ELR (cell line): ENCODE measurements at places on chromosomes 5 and 9.
A peak's percentile ranks its signal among the peaks of the same experiment; 100 is the strongest.

GRCh38 chr9:5453004-5453403, 2.7 kb downstream of the CD274 start:
- peak; percentile 49 for DNase-seq

DNA sequence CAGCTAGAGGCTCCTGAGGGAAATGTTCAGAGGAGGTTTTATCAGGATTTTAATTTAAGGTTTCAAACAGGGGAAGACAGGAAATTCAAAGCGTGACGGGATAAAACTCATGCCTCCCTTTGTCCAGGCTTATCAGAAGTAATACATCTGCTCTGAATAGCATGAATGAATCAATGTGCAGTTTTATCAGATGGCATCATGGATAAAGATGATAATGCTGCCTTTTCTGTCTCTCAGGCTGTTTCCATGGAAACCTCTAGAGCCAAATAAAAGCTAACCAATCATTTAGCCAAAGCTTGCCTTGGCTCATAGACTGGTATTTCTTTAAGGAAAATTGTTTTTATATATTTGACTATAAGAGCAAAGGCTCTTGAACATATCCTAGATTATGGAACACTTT, 16.4 kb downstream of the MFAP3 start:
- DNase-seq: no peak

- DNase-seq: no peak
These were observed 37.4 kb downstream of the TTLL11 start for GRCh38 chr9:122055701-122056100.

DNA sequence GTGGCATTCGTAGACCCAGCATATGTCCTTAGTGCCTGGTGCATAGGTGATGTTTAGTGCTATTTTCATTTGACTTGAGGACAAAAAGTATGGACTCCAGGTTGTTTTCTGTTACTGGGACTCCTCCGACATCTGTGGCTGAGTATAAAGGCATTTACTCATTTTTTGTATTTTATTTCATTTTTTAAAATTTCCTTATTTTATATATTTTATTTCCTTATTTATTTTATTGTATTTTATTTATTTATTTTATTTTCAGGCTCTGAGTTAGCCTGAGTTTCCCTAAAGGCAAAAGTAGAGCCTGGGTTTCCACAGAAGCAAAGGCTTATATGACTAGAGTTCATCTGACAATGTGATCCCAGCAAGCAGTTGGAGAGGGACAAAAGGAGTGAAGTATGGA, 91.6 kb downstream of the FOCAD start:
- no peak for DNase-seq

DNA sequence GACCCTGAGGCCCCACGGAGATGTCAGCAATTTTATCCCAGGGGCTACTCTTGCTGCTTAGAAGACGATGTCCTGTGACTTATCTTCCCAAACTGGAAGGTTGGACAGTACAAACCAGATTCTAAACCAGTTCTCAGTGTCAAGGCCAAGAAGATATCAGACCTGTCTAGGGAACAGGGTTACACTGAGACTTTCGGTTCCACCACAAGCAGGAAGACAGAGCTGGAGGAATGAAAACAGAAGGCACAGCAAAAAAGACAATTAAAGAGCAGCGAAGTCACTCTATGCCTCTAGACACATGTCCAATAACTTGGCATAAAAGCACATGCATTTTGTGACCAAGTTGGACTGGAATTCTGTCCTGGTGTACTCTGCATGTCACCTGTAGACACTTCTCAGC, 73.4 kb upstream of the TMEM252 start:
- DNase-seq: no peak

GRCh38 chr9:126386088-126386487, 59.5 kb downstream of the MVB12B start:
- DNase-seq: peak; percentile 40

DNA sequence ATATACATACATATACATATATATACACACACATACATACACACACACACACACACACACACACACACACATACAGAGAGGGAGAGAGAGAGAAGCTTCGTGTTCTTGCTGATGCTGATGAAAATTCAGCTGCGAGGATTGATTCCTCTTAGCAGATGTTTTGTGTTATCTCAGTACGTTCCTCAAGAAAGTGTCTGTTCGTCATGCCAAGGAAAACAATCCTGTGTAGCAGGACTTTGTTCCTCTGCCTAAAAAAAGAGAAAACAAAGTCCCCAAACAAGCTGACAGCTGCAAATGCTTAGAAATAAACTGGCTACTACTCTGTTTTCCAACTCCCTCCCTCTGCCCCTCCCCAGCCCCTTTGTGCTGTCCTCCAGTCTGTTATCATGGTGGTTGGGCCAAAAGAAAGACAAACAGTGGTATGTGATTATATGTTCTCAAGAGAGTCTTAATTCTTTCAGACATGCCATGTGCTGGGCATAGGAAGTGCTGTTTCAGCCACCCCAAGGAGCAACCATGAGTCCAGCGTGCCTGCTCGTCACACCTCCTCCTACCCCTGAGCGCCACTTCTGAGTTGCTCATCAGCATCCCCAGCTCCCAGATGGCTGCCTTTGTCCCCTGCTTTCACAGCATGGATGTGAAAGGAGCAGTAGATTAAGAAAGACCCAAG, 71.5 kb upstream of the EQTN start:
- no peak for DNase-seq

- DNase-seq: no peak
These were observed 220.0 kb downstream of the SLC12A2 start for GRCh38 chr5:128303593-128303992.

- DNase-seq: peak; percentile 98
These were observed 109.3 kb upstream of the IFNE start for GRCh38 chr9:21591221-21592062.

- no peak for DNase-seq
These were observed 2.5 kb downstream of the TBC1D9B start for GRCh38 chr5:179905161-179905560.

DNA sequence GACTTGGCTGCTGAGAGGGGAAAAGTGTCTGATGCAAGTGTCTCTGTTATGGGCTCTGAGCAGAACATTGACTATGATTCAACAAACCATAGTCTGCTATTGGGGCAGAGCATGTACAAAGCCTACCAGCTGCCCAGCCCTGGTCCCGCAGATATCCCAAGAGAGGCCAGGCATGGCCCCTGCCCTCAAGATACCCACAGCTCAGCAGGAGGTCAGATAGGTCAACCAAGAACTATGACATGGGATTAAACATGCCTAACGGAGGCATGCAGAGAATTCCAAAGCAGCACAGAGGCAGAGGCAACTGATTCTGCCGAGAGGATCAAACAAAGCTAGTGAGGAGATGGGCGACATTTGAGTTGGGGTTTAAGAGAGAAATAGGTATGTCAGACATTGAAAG, 39.9 kb upstream of the CPLX2 start:
- no peak for DNase-seq

GRCh38 chr9:21965401-21965951, 28.7 kb downstream of the CDKN2A start:
- peak; percentile 89 for DNase-seq

GRCh38 chr5:38396766-38397165, 138.4 kb downstream of the EGFLAM start:
- no peak for DNase-seq
